ENCODE measurements at places on chromosomes 11 and 22.

DNA sequence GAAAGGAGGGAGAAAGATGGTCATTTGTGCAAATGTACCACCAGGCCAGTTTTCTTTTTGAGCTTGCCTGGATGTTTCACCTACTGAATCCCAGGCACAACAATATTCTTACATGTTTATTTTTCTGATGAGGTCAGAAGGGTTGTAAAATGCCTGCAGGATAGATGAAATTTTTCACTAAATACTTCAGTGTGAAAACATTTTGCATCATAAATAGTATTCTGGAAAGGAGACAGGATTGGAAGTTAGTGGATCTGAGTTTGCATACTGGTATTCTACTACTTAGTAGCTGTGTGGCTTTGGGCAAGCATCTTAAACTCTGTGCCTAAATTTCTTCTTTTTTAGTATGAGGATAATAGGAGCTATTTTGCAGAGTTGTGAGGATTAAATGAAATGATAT is 24.8 kb downstream of the RNF169 start:
- DNase-seq, result no peak

DNA sequence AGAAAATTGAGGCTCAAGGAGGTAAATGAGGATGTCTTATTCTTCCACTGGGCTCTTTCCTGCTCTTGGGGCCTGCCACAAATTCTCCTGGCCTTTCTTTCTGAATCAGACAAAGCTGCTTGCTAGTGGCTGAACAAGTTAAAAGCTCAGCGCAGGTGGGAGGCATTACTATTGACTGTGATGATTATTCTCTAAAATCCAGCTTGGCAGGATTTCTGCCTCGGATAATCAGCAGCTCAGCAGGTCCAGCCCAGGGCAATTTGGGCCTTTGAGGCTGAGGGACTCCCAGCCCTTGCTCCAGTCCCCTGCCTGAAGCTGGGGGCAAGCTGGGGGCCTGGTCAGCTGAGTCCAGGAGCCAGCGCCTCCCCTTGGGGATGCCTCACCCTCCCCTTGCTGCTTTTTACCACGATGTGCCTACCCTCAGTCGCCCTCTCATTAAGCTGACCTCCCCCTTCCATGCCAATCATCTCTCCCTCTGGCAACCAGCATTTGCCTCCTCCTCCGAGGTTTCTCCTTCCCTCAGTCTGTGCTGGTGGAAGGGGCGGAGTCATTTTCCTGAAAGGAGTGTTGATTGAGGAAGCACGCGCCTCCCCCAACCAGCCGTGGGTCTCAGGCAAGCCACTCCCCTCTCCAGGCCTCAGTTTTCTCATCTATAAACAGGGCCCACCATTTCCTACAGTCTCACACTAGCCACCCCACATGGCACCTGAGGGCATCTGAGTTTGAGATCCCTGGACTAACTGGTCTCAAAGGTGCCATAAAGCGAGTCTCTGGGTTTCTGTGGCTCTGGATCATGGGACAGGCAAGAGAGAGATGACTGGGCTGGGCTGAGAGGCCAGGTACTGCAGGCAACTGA is 60.6 kb upstream of the PRDM11 start:
- no peak for DNase-seq

- no peak for DNase-seq
Measured at GRCh38 chr11:120399307-120399706, 63.1 kb downstream of the ARHGEF12 start.

DNA sequence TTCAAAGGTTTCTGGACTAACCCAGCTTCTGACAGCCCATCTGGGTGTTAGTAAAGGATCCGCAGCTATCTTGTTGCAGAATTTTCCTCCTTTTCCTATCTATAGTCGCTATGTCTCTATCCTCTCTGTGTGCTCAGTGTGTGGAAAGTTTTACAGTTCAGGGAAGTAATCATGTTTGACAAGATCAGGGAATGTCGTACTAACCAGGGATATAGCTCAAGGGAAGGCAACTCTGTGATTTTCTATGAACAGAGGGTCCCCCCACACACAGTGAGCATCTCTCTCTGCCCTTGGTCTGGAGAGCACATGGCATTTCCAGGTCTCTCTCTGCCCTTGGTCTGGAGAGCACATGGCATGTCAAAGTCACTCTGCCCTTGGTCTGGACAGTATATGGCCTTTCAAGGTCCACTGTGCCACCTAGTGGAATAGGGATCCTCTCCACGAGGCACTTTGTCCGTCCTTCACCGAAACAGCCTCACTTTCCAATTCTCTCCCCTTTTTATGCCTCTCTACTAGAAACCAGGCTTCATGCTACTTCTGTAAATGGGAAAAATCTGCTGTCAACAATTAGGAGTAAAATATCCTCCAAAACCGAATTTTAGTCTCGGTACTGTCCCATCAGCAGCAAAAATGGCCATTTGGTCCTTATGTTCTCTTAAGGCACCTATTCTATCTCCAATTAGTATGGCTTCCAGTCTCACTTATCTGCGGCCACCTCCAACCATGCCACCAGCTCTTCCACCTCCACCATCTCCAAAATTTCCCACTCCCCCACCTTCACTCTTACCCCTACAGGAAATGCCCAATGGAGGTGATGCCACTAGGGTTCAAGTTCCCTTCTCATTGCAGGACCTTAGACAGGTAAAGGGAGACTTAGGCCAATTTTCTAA is 88.7 kb downstream of the IGLL5 start:
- no peak for DNase-seq

DNA sequence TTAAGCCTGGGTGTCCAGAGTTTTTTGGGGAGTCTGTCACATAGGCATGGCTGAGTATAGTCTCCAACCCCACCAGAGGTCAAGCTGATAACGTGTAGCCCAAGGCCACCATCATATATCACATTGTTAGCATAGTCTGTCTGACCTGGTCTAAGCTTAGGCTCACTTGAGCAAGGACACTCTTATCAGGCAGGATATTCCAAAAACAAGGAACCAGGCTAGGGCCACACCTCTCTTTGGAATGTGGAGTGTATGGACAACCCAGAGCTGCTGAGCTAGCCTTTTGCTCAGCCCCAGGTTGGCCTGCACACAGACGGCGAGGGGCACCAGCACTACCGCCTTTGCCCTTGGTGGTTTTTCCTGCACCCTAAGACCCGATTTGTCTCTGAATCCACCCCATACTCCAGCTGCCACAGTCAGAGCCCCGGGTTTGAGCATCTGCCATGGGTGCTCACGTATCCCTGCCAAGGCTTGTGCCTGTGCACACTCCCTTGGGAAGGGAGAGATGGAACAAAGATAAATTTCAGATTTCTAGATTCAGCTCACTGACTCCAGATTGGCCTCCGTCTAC is 7.2 kb downstream of the SNAP29 start:
- no peak for DNase-seq

DNA sequence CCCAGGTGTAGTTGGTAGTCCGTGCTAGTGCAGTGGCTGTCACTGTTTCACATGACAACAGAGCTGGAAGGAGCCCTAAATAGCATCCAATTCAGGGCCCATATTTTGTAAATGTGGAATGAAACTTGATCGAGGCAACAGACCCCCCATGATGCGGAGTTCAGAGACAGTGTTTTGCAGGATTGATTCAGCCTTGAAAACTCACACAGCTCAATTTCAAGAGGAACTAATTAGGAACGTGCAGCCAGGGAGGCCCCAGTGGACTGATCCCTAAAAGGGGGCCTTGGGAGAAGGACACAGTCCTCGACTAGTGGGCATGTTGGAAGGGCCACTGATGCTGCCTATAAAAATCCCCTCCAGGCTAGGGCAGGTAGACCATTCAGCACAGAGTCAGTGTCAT is 61.0 kb upstream of the TTC12 start:
- no peak for DNase-seq

DNA sequence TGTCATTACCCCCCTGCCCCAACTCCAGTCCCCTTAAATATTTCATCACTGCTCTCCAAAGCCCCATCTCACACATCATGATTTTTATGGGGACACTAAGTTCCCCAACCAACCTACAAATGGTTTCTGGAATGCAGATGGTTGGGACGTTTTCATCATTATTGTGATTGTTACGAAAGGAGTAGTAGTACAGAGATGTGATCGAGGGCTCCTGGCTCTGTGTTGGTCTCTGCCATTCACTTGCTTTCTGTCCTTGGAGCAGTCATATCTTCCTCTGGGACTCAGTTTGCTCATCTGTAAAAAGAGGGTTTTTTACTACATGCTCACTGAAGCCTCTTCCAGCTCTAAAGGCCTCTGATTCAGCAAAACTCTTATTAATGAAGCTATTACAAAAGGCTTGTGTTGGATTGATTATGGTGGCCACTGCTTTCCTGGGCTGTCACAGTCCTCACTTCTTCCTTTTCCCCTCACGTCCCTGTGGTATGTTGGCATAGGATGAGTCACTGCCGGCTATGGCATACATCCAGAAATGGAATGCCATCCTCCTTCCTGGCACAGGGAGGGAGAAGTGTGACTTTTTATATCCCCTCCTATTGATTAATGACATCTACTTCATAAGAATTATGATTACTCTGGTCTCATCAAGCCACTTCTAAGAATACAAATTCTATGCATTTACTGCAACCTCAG is 593.7 kb downstream of the METTL15 start:
- DNase-seq, result no peak

- no peak for DNase-seq
Measured at GRCh38 chr11:46706886-46707285, 6.1 kb downstream of the ZNF408 start.

DNA sequence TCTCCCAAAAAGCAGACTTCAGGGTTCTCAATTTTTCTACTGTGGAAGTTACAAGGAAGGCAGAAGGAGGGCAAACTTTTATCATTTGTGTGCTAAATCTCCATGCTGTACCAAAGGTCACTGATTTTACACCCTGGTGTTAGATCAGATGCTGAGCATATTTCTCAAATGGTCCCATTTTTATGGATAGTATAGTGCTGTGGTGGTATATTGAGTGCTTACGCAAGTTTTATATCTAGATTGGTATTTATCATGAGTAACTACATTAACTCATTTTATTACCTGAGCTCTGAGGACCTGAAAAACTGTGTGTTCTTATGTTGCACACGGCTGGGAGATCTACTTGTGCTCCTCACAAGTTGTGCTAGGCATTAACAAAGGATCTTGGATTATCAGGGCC is 75.1 kb downstream of the PRR5L start:
- no peak for DNase-seq

DNA sequence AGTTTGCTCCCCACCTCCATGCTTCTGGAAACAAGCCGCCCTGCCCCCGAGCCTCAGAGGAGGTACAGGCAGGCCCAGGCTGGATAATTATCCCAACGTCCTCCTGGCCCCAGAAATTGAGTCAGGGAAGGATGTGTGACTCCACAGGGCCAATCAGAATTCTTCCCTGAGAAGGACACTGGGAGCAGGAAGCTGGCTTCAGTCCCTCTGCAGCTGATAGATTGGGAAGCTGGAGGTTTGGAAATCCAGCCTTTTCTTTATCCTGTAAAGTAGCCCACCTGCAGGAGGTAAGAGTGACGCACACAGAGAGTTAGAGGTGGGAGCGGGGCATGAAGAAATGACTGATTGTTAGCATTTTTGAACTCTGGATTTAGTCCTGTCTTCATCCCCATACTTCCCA is 97.5 kb upstream of the CD82 start:
- DNase-seq, result no peak

DNA sequence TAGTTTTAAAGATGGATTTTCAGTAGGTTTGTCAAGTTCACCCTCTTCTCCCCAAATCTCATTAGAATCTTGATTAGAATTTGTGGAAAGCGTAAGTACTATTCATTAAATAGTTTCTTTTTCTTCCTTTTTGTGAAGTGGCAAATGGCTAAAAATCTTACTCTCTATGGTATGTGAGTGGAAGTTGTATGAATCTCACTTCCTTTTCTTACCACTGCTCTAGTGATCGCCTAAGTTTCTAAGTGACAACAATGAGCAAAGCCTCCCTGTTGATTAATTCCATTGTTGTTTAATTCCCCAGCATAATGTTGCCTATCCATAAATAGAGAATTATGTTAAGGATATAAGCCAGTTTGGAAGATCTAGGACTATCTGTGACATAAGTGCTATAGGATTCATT is 82.7 kb downstream of the PGR start:
- DNase-seq, result no peak

- DNase-seq, result no peak
Measured at GRCh38 chr11:113664069-113664980, 41.8 kb downstream of the TMPRSS5 start.

DNA sequence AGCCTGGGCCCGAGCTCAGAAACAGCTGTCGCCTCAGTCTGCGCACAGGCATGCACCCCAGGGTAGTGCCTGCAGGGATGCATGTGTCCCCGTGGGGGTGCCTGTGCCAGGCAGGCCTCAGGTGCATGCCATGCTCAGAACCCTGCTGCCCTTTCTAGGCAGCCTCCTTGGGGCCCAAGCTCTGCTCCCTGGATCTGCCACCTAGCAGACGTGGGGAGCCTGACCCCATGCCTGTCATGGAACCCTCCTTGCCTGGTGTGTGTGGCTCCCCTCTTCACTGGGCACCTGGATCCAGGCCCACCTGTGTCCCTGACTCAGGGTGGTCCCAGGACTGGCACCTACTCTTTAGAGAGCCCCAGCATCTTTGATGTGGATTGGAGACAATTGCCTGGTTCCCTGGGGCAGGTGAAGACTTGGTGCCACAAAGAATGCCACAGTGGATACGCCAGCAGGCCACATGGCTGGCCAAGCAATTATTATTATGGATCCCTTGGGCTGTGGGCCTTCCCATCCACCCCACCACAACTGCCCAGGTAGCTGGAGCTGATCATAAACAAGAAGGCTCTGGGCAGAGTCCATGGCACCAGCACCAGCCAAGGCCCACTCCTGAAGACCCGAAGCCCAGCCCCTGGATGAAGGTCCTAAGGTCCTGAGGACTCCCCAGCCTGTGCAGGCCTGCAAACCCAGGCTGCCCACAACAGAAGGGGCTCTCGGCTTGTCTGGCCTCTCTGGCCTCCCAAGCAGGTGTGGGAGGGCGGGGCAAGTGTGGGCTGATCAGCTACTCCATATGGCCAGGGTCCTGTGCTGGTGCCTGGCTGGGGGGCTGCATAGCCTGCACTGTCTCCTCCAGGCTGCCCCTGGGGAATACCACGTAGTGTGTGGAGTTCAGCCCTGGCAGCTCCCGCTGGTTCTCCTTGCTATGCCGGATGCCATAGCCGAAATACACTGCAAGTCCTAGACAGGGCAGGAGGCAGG is 3.8 kb downstream of the SLC7A4 start:
- no peak for DNase-seq
